ENCODE measurements at places on chromosomes 11 and 22.

DNA sequence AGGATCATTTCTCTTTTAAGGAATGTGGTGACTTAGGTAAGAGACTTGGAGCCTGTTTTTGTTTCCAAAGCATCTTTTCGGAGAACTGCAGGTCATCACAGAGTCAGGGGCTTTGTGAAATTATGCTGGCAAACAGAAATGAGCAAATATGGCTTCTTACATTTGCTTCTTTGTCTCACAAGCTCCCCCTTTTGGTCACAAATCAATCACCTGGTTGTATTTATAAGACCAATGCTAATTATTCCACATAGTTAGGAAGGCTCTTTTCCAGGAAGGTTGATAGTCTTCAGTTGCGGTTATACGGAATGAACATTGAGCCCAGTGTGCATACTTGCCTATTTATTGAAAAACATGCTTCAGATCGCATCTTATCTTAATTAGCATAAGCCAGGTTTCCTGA, 34.6 kb upstream of the CEP126 start:
- DNase-seq = no peak

DNA sequence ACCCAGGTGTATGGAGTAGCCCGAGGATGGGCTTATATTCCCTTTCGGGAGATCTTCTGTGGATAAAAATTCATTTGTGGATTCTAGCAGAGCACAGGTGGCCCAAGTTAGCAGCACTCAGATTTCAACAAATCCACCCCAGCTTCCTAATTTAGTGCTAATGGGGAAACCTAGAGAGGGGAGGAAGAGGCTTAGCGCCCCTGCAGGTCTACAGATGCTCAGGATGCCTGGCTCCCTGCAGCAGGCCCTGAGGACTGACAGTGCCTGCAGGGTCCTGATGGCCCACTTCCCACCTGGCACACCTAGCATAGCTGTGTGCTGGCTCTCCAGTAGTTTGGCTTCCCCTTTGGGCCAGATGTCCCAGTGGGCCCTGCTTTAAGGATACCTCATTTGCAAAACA, 6.5 kb downstream of the DGAT2 start:
- no peak for DNase-seq

DNA sequence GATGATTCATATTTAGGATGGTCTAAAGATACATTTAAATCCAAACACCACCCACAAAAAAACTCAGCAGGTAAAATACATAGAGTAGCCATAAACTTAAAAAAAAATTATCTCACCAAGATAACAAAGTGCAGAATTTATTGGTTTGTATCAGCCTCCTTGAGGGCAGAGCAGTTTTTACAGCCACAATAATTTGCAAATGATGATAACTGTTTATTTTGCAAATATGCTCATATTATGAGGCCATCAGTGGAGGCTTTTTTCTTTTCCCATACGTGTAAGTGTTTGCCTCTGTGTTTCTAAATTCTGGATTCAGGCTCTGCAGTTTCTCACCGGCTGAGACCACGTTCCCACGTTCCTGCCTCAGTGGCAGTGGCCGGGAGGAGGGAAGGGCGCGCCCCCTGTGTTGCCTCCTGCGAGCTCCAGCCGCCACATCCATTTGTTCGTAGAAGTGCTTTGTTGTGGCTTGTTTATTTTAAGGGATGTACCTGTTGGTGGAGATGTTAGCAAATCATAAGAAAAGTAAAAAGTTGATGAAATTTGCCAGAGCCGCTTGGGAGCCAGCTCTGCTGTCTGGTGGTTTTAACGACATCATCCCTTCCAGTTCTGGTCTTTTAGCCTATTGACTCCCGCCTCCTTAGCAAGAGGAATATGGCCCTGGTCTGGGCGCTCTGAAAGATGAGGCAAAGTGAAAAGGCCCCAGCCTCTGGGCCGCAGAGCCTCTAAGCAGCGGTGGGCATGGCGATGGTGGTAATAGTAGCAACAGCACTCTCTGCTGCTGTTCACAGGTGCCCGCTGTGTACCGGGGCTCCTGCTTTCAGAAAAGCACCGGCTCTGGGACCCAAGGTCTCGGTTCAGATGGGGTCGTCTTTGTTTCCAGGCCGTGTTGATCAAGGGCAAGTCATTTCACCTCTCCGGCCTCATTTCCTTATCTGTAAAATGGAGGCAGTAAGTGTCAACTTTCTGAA, 66.7 kb upstream of the PPARA start:
- no peak for DNase-seq

DNA sequence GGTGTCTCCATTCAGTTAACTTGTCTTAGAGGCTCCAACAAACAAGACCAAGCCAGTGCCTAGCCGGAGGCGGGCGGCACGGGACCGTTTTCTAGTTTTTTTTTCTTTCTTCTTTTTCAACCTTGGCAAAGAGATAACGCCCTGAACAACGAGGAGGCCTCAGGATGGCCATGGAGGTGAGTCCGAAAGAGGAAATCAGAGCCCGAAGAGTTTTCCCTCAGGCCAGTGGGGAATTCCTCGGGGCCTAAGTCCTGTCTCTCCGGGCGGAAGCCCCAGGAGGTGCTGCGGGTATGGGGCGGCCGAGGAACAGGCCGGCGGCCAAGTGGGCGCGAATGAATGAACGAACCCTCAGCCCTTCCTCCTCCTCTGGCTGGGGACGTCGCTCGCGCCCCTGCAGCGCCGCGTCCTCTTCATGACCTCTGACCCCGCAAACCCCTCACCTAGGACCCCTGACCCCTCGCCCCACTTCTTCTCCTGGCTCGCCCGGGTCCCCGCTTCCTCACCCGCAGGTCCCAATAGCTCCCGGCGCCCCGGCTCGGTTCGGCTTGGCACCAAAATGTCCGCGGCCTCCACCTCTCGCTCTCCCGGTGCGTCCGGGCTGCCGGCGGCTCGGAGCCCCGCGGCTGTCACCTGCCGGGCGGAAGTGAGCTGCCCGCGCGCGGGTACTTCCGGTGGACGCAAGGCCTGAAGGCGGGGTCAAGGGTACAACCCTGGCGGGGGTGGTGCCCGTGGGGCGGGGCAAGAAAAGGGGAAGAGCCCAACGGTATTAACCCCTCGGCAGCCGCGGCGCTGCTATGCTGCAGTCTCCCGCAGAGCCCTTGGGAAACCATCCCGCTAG, at the start of gene AP1B1:
Gene AP1B1 (minus strand): TSS at position 650 of the 838 bp plus-strand sequence. CDS start 21,327 bp downstream, outside the sequence.
- DNase-seq = peak; percentile 95

GRCh38 chr22:24761888-24762675, 12.4 kb downstream of the PIWIL3 start:
- no peak for DNase-seq

DNA sequence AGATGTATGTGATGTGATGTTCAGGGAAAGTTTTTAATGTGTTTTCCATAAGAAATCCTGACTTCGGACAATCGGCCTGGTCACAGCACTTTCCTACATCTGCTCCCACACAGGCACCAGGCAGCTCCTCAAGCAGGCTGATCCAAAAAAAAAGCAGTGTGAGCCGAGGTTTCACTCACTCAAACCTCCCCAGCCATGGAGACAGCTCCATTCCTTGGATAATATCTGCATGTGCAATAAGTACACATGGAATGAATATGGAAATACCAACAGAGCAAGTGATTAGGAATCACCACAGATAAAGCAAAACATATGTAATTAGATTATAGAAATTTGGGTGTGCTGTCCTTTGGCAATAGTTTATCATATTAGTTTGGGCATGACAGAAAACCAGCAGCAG, 88.8 kb upstream of the API5 start:
- no peak for DNase-seq

DNA sequence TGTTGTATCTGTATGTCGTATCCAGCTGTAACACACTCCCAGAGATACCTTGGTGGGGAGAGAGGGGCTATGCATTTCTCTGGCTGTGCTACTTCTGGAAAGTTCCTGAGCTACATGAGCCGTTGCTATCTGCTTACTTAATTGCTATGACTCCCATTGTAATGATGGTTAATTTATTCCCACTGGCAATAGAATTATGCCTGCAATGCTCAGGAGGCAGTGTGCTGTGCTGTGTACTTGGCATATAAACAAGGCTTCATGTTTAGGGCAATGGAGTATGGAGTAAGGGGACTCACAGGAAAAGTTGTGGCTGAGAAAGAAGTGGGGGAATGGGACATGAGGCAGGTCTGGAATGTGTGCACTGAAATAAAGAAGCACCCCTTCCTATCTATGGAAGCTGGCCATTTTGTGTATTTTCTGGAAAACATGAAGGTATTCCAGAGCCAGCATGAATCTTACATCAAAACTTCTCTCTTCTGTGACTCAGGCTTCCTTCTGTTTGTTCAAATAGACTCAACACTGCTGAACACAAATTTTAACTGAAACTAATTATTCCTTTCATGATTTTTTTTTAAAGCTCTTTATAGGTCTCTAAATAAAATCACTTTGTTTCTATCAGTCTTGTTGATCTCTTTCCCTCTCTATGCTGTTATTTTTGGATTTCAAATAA, 40.6 kb downstream of the CD44 start:
- DNase-seq = no peak

- no peak for DNase-seq
Measured at GRCh38 chr11:33040862-33041453, 1.6 kb downstream of the TCP11L1 start.
